Activated naive CD4-positive, alpha-beta T cell treated with anti-CD3 and anti-CD28 coated beads, Interleukin-2, amount 10 ng/mL, durations not matched to agents 7 days and 5 days (primary cell): ENCODE measurements at places on chromosomes 6 and 20.

GRCh38 chr6:165988302-165988756 lies 179.3 kb downstream of the TBXT start:
- no peak for DNase-seq

- DNase-seq: no peak
Observed at GRCh38 chr6:43803055-43803782, 33.2 kb downstream of the VEGFA start.

GRCh38 chr20:40961686-40962640 lies 66.7 kb upstream of the TOP1 start:
- DNase-seq: no peak

DNA sequence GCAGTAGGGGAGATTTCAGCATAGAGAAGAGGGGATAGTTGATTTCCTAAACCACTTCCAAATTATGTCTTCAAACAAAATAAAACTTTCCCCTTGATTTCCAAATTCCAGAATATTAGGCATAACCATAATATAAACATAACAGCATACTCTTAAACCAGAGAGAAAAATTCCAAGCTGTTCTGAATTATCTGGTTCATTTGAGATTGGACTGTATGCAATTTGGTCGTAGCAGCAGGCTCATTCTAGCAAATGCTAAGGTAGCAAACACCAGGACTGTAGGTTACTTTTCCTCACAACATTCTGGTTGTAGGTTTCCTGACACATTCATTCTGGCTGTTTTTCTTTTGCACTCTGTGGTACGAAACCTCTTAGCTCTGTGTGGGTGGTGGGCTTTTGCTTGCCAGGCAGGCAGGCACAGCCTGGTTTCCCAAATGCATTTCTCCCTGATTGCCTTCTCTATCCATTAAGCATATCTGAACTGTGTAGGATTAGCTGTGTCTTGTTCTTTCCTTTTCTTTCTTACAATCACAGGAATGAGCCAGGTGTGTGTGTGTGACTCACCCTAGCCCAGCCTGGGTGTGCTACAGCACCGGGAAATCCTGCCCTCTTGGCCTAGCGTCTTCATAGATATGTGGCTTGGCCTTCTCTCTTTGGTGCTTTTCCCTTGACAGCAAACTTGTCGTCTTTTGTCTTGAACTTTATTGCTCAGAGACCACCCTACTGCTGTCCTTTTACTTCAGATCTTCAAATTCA lies 77.1 kb downstream of the JARID2 start:
- DNase-seq: no peak

DNA sequence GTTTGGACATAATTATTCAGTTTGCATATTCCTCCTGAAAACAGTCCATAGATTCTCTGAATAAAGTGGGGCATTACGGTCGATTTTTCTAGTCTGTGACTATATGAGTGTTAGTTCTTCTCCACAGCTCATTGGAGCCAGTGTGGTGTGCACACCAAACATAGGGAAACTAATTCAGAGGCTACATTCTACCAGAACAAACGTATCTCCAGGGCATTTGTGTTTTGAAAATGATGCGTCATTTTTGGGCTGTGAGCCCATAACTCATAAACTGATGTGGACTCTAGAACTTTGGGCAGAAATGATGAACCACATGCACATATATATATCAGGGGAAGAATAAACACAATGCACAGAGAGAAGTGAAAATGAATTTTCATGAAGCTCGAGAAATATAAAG lies 41.8 kb downstream of the C6orf58 start:
- DNase-seq: no peak

DNA sequence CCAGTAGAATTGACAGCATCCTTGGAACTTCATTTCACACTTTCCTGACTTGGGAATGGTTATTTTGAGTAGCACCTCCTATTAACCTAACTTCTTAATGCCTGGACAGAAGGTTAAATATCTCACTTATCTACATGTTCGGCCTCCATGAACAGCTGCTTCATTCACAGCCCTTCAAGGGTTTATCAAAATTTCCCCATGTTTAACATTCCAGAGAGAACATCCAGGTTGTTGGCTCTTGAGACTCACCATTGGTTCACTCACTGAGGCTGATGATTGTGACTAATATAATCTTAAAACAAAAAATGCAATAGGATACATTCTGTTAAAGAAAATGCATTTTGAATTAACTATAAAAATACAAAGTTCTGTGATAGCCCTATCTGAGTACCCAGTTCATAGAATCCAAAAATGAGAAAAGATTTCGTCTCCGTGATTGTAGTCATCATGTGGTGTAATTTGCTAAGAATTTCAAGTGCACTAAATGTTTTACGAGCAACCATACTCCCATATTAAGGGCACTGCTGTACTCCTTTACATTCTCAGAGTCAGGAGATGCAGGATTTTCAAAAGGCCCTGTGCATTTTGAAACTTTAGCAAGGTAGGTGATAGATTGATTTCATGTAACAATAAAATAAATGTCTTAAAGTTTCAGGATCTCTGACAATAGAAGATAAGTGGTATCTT lies 260.6 kb upstream of the TAB2 start:
- DNase-seq: no peak

- no peak for DNase-seq
Observed at GRCh38 chr6:41648921-41649320, 10.7 kb downstream of the MDFI start.

DNA sequence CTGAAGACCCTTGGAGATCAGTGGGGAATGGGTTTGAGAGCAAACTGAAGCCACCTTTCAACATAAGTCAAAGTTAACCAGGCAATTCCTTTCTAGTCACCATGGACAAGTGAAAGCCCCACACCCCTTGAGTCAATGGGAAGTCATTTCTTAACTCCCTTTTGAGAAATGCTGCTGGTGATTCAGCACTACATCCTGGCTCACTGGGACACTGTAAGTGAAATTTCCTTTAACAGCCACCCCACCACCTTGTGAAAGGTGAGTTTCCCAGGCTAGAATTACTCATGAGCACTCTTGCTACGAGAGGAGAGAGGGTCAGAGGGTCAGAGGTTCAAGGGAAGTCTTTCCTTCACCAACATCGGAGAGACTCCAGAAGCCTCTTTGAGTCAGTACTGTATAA lies 93.3 kb upstream of the MARCKS start:
- no peak for DNase-seq

- no peak for DNase-seq
Observed at GRCh38 chr20:19601126-19601810, 156.8 kb upstream of the RIN2 start.

GRCh38 chr20:57128044-57128757 lies 138.2 kb downstream of the BMP7 start:
- no peak for DNase-seq

- no peak for DNase-seq
Observed at GRCh38 chr6:130980310-130981032, 82.6 kb downstream of the EPB41L2 start.

DNA sequence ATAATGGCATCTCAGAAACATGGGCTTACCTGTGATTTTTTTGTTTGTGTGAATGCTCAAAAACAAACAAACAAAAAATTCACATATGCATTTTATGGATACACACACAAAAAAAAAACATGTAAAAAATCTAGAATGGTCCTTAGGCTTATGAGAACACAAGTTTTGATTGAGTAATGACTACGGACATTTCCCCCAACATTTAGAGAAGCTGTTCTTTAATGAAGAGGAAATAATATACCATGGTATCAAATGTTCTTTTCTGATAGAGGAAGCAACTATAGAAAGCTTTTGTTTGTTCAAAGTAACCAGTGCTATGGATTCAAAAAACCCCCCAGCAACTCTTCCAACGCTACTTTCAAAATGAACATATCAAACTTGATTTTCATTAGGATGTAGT lies 8.6 kb upstream of the CALHM6 start:
- no peak for DNase-seq

DNA sequence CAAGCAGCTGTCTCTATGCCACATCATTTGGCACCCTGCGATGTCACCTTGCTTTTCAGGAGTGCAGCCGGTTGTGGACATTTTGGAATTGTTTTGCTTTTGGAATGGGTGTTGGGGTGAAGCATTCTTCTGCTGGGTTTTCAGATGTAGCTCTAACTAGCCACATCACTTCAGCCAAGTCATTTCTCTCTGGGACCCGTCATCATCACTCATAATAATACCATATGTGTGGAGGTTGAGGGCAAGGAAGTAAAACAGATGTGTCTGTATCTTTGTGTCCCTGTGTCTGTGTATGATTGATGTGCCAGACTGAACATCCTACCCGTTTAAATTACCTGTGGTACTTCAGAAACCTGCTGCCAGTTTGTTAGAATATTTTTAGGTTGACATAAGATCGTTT lies 49.5 kb upstream of the TULP4 start:
- no peak for DNase-seq

DNA sequence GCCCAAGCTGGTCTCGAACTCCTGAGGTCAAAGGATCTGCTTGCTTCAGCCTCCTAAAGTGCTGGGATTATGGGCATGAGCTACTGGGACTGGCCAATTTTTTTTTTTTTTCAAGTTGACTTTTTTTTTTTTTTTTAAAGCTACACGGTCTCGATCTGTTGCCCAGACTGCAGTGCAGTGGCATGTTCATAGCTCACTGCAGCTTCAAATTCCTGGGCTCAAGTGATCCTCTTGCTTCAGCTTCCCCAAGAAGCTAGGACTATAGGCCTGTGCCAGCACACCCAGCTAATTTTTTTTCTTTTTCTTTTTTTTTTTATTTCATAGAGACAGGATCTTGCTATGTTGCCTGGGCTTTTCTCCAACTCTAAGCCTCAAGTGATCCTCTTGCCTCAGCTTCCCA lies 59.5 kb downstream of the NCOA3 start:
- DNase-seq: no peak

DNA sequence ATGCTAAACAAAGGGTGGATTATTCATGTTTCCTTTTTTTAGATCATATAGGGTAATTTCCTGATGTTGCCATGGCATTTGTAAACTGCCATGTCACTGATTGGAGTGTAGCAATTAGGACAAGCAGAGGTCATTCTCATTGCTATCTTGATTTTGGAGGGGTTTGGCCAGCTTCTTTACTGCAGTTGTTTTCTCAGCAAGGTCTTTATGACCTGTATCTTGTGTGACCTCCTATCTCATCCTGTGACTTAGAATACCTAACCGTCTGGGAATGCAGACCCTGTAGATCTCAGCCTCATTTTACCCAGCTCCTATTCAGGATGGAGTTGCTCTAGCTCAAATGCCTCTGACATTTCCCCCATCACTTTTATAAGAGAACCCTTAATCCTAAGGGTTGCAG lies 53.6 kb downstream of the CDS2 start:
- no peak for DNase-seq

GRCh38 chr6:137610702-137611101 lies 116.5 kb upstream of the OLIG3 start:
- no peak for DNase-seq

DNA sequence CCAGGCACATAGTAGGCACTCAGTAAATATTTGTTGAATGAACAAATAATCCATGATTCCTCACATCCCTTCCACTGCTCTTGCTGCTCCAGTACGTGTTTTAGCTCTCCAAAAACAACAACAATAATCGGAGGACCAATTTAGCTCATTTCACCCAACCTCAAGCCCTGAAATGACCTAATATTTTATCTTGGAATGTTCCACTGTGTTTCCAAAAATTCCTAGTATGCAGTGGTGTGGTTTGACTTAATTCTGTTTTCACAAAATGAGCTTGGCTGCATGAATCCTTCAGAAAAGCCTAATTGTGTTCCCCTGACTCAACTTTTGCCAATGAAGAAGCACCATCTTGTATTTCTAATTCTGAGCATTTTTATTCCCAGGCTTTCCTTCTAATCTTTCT lies 168.0 kb upstream of the PHACTR1 start:
- DNase-seq: no peak

- DNase-seq: no peak
Observed at GRCh38 chr6:1251198-1252155, 60.4 kb upstream of the FOXQ1 start.

GRCh38 chr6:146598772-146599405 lies at the start of gene ADGB:
Gene ADGB (plus strand): TSS chr6:146598972. CDS start chr6:146599041, 69 bp downstream.
- DNase-seq: no peak

DNA sequence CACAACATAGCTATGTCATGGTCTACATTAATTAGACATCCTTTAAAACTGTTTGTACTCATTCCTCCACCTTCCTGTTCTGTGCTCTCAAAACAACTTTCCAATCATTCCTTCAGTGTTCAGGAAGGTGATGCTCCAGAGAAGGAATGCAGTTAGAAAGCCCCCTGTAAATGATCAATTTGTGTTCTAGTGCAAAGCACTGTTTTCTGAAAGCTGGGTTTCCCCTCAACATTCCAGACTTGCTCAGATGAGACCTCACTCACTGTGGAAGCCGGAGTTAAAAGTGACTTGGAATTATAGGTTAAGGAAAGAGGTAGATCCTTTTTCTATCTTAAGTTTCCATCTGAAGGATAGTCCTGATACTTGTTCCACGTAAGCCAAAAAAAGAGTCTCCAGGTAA lies 95.9 kb downstream of the BMP2 start:
- no peak for DNase-seq

DNA sequence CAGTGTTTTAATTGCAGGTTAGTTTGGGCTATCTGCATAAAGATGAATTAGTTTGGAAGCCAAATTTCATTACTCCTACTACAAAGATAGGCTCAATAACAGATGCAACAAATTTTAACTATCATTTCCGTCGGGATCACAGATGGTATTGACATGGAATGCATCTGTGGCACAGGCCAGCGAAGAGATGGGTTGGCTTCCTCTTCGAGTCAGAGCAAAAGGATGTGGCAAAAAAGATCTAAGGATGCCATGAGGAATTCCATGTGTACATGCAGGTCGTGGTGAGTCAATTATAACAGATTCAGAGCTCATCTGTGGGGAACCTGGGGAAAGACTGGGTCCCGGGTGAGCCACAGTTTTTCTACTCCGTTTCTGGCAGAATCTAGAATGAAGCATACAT lies 83.0 kb upstream of the CITED2 start:
- DNase-seq: no peak

DNA sequence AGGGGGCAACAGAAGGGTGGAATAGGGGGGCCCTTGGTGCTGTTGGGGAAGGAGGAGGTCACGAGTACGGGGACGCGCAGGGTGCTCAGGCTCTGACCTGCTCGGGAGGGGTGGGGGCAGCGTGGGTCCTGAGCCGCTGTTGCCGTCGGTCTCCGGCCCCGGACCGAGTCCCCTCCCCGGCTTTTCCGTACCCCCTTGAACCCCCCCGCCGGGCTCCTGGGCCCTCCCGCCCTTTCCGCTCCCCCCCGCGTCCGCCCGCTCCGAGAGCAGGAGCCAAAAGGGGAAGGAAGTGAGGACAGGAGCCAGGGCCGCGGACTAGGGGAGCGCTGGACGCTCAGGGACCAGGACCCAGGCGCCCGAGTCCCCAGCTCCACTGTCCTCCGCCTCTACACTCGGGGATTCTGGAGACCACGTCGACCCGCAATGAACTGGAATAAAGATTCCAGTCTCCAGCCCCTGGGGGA lies at the start of gene RGL2:
Gene RGL2, minus strand, starts transcription at position 170 of the 464 bp plus-strand sequence. CDS start 332 bp downstream, outside the sequence.
- peak; percentile 84 for DNase-seq

GRCh38 chr20:1463971-1464570 lies 2.6 kb downstream of the NSFL1C start:
- no peak for DNase-seq

DNA sequence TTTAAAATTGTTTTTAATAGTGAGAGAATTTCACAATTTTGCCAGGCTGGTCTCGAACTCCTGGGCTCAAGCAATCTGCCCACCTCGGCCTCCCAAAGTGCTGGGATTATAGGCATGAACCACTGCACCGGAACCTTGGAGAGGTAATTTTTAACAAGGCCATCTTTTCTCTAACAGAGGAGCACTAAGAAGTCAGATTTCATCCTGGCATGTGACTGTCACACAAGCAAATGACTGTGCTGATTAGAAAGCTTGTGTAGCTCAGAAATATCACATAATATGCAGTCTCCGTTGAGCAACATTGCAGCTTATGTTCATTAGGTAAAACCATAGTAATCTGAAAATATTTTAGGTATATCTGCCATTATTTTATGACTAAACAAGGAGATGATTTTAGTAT lies 156.0 kb downstream of the CCDC170 start:
- no peak for DNase-seq
